AG04449 (cell line): ENCODE measurements at places on chromosomes 12 and 14.

DNA sequence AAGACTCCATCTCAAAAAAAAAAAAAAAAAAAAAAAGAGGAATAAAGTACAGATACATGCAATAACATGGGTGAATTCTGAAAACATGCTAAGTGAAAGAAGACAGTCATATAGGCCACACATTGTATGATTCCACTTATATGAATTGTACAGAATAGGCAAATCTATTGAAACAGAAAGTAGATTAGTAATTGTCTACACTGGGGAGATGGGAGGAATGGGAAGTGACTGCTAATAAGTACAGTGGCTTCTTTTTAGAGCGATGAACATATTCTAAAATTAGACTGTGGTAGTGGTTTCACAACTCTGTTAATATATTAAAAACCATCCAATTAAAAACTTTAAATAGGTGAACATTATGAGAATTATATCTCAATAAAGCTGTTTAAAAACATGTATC, 74.4 kb downstream of the ANKS1B start:
- DNase-seq = no peak

- no peak for DNase-seq
These were observed 2.6 kb upstream of the PRKD1 start for GRCh38 chr14:29930283-29930682.

DNA sequence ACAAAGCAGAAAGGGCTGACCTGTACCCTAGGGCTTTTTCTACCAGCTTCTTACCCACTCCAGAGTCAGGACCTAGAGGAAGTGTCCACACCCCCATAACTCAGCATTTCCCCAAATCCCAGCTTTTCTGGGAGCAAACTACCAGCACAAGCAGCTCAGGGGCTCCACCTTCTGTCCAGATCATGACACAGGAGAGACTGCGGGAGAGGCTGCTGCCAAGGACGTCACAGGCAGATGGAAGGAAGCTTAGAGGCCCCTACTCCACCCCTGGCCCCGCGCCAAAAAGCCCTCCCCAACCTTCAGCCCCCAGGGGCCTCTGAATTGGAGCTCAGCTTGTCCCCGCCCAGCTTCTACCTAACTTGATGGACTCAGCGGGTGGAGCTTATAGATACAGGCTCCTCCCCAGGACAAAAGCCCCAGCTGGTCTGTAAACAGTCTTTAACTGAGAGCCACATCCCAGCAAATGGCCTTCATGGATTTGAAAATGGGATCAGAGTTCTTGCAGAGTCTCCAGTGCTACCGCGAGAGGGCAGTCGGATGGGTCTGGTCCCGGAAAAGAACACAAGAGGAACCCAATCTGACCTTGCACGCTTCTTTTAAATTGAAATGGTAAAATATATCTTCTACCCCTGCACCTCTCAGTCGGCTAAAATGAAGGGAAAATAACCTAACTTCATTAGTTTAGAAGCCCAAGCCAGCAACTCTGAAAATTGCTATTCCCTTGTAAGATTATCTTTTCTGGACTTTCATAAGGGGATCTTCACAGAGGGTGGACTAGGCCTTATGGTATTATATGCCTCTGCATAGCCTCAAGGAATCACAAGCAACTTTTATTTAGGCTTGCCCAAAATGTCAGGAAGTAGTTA, 6.8 kb upstream of the BAZ2A start:
- DNase-seq = peak; percentile 99

- DNase-seq = no peak
These were observed 21.9 kb upstream of the SERPINA12 start for GRCh38 chr14:94531187-94531586.

GRCh38 chr14:99609245-99610170, 5.5 kb upstream of the CCDC85C start:
- DNase-seq = no peak

GRCh38 chr14:93648440-93649168, 139.7 kb downstream of the PRIMA1 start:
- no peak for DNase-seq

GRCh38 chr12:58732894-58733293, 187.4 kb downstream of the LRIG3 start:
- no peak for DNase-seq

- DNase-seq = no peak
These were observed 19.1 kb downstream of the CAMKK2 start for GRCh38 chr12:121277374-121277759.
